ENCODE measurements at places on chromosomes 6 and 20.

GRCh38 chr6:165662041-165662748 is 846 bp downstream of the PDE10A start:
- no peak for DNase-seq

DNA sequence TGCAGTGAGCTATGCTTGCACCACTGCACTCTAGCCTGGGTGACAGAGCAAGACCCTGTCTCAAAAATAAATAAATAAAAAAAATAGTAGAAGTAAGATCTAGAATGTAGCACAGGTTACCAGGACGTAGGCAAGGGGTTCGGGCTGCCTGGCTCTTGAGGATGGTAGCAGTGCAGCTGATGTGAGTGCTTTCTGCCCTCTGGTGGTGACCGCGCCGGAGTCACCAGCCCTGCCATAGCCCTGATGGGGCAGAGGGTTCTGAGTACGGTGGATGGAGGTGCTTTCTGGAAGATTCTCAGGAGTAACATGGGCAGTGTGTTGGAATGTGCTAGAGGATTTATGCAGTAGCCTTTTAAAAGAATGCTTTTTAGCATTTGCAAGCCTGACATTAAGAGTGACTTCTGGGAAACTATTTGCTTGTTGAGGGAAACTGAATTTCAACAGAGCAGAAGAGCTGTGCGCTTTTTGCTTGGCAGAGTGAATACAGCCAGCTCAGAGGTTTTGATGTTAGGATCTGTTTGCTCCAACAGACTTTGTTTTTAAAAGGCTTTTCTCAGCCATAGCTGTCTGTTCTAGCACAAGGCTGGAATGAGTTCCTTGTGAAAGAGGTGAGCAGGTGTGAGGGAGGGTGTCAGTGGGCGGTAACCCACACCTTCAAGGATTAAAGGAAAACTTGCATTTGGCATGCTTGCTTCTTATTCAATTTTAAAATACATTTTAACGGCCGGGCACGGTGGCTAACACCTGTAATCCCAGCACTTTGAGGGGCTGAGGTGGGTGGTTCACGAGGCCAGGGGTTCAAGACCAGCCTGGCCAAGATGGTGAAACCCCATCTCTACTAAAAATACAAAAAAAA is 65.9 kb downstream of the PTPN1 start:
- DNase-seq = peak; percentile 89

- no peak for DNase-seq
These were observed 148.3 kb upstream of the ESR1 start for GRCh38 chr6:151659212-151659611.

DNA sequence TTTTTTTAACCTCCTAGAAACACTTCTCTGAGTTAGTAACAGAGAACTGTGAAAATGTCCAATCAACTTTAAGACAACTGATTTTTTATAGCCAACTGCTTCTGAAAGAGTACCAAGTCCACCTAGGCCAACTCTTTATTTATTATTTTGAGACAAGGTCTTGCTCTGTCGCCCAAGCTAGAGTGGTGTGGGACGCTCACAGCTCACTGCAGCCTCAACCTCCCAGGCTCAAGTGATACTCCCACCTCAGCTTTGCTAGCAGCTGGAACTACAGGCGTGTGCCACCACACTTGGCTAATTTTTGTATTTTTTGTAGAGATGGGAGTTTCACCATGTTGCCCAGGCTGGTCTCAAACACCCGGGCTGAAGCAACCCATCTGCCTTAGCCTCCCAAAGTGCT is 331.6 kb downstream of the RNGTT start:
- no peak for DNase-seq

DNA sequence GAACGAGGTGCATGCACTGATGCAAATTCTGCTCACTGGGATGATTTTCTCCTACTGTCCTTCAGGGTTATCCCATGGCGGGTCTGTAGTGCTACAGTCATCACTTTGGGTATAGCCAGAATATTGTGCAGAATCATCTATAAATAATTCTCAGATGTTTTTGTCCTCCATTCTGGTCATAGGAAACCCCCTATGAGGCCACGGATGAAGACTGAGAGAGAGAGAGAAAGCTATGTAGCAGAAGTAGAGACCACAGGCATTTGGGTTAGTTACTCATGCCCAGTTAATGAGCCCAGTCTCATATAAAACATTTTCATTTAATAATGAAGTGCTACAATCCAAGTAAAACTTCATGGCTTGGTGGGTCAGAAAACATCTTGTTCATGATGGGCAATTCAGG is 145.1 kb upstream of the PLN start:
- DNase-seq = no peak

GRCh38 chr6:156279261-156279969 is 497.8 kb upstream of the ARID1B start:
- DNase-seq = no peak

DNA sequence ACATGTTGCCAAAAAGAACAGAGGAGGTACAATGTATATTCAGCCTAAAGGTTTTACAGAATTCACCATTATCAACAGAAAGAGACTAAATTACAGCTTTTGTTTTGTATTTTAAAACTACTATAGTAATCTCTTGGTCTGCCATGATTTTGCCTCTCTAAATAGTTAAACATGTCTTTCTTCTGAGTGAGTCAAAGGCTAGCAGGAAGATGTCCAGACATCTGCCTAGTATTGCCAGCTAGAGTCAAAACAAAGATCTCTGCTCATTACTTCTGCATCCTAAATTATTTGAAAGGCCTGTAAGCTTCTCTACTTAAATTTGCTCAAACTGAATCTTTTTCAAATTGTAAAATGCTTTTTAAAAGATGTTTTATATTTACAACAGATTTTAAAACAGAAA is 8.8 kb downstream of the ASF1A start:
- no peak for DNase-seq

- no peak for DNase-seq
These were observed 11.7 kb upstream of the STX7 start for GRCh38 chr6:132524646-132525045.

DNA sequence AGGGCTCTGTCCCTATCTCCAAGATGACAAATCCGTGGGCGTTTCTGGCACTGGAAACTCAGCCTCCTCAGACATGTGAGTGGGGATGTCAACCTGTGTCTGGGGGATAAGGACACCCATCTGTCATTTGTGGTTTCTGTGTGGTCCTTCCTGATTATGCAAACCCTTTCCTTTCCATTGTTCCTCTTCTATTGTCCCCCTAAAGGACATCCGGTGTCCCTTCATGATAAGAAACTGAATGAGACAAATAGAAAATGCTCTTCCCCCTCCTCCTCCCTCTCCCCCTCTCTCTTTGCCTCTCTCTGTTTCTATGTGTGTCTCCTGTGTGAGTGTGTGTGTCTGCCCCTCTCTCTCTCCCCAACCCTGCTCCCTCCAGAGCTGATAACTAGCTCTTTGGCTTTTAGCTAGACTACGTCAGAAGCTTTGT is 11.5 kb upstream of the GLP1R start:
- no peak for DNase-seq

All from vagina (tissue), 2 donors.